ENCODE measurements at places on chromosomes 3 and 15. TPM values are rescaled to one million over a fixed set of nuclear protein-coding genes. Genes with fewer than 3 reads are reported as not detected.

Gene CCR9
- polyA plus RNA-seq, result not detected

Gene COL6A6
- 91.6 TPM for polyA plus RNA-seq

Gene CPEB1
- polyA plus RNA-seq, result 0.87 TPM

Gene CISH
- polyA plus RNA-seq, result 12.0 TPM

Gene EPHA6
- polyA plus RNA-seq, result 0.11 TPM

Gene EPHB3
- 33.9 TPM for polyA plus RNA-seq

Gene AEN
- polyA plus RNA-seq, result 4.9 TPM

Gene HMCES
- 21.8 TPM for polyA plus RNA-seq

- DNase-seq, result no peak
Measured at GRCh38 chr3:108209579-108209978, 12.6 kb downstream of the IFT57 start.

- DNase-seq, result no peak
Measured at GRCh38 chr3:30612437-30613132, 6.2 kb downstream of the TGFBR2 start.

DNA sequence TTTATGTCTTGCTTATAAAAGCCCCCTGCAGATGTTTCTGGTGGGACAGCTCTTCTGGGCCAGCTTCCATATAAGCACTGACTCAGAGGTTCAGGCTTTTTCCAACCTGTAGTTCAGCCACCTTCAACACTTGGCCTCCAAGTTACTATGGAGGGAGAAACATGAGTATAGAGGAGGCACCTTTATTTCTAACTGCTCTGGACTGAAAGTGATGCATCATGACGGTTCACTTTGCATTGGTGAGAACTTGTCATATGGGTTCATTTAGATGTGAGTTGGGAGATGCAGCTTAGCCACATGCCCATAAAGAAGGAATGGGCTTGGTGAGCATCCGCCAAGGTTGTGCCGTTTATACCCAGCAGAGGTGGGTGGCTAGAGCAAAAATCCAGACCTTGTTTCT lies 58.8 kb upstream of the CFAP161 start:
- DNase-seq, result no peak

DNA sequence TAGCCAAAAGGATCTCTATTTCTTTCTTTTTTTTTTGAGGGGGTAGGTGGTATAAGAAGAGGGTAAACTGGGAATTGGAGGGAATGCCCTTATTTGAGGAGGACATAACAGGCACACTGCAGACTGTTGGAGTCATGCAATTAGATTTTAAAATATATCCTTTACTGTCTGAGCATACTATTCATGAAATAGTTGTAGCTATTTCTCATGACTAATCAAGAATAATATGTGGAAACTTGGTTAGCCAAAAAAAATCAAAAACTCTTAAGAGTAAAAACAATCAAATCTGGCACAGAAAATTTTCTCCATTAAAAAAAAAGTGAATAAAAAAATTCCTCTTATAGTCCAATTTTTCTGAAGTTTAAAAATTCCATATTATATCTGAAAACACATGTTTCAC lies 174.9 kb downstream of the SCAPER start:
- DNase-seq, result no peak

- no peak for DNase-seq
Measured at GRCh38 chr15:74870436-74871215, 2.5 kb downstream of the SCAMP2 start.

GRCh38 chr15:27622371-27622770 lies 476.7 kb downstream of the OCA2 start:
- no peak for DNase-seq

DNA sequence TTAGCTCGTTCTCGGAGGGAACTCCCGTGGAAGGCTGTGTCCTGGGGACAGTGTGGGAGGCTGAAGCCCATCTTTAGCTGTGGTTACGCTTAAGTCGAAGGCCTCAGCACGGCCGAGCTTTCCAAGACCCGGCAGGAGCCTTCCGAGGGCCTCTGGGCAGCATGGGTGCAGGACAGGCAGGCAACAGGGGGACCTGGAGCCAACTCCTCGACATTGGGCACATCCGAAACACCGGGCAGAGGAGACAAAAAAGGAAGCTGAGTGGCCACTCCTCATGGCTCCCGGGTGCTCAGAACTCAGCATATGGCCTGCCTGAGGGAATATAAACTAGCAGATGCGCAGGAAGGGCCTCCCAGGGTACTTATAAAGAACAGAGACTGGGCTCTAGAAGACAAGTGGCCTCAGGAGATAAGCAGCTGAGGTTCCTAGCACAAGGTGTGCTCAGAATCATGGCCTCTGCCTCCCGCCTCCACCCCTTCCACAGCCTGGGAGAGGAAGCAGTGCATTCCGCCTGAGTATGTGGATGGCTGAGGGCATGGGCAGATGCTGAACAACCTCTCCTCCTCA lies 34.1 kb downstream of the ABTB1 start:
- DNase-seq, result no peak

DNA sequence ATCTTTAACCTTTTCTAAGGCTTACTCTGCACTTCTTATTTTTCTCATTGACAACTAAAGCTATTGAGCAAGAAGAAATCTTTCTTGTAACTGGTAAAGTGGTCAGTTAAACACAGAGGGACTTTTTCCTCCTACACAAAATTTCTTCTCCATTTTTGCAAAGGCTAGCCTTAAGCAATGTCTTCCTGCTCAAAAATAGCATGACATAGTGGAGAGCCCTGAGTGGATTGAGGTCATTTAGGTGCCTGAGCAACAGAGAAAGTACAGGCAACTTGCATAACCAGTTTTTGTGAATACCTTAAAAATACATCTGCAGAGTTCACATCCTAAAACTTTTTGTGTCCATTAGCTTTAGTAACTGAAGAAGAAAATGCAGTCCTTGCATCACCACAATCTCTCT lies 144.7 kb upstream of the TTC14 start:
- no peak for DNase-seq

DNA sequence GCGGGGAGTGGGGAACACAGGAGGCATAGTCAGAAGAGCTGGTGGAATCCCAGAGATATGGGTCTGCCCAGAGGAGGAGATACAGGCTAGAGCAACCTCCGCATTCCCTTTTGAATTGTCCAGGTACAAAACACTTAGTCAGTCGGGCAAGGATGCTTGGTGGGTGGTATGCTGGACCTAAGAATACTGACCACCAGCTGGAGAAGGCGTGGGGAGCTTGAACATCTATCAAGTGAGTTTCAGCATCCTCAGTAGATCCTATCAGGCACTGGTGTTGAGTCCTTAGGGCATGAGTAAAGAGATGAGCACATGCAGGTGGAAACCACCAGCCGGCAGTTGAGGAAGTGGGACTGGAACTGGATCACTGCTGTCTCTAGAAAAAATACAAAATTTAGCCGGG lies 14.7 kb upstream of the DIS3L start:
- no peak for DNase-seq

DNA sequence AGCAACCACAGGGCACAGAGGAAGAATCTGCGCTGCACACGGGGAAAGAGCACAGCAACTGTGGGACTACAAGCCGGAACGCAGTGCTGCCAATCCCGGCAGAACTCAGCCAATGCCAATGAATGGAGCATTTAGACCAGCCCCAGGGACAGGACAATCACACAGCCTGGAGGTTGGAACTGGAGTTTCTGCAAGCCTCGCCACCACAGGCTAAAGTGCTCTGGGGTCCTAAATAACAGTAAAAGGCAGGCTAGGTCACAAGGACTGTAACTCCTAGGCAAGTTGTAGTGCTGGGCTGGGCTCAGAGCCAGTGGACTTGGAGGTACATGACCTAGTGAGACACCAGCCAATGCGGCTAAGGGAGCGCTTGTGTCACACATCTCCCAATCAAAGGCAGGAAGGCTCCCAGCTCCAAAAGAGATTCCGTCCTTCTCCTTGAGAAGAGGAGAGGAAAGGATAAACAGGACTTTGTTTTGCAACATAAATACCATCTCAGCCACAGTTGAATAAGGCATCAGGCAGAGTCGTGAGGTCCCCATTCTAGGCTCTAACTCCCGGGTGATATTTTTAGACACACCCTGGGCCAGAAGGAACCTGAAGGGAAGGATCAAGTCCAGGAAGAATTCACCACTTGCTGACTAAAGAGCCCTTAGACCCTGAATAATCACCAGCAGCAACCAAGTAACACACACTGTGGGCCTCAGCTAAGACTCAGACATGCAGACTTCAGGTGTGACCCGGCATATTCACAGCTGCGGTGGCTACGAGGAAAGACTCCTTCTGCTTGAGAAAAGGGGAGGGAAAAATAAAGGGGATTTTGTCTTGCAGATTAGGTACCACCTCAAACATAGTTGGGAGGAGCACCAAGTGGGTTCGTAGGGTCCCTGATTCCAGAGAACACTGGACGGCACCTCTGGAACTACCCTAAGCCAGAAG lies 85.5 kb upstream of the XXYLT1 start:
- DNase-seq, result no peak

DNA sequence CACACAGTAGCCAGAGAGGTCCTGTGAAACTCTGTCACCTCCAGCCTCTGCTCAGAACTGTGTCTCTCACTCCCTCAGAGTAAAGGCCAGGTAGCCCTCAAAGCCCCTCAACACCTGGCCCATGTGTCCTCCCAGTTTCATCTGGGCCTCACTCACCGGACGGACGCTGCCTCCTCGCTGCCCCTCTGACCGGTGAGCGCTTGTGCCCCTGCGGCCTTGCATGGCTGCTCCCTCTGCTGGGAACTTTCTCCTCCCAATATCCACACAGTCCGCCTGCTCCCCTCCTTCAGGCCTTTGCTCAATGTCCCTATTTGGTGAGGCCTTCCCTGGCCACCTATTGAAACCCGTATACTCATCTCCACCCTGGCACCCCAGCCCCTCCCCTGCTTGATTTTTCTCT lies 36.8 kb upstream of the TRH start:
- no peak for DNase-seq

GRCh38 chr3:149245738-149246451 lies 24.3 kb upstream of the CP start:
- no peak for DNase-seq

DNA sequence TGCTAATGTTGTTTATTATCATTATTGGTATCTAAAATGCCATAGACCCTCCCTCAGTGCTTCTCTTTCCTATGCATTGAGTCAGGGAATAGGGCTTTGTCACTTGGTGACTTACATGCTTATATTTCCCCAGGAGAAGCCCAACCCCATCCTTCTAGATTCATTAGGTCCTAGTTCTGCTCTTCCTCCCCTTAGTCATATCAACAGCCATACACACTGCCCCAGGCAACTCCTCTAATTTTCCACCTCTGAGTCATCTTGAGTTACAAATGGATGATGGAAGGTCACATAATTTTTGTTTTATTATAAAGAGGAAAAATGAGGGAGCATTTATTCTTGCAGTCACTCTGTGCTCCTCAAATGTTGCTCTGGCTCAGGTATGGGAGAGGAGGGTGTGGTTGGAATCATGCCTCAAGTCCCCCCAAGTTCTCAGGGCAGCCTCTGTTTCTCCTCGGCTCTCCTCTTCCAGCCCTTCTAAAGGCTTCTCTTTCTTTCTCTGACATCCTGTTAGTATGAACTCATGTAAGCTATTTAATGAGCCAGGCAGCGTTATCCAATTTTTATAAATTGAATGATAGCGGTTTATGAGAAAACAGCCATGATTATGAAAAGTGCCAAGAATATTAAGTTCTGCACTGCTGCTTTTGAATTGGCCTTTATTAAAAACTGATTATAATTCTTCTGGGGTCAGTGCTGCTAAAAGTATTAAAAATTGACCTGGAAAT lies 45.6 kb upstream of the FSTL1 start:
- DNase-seq, result no peak

DNA sequence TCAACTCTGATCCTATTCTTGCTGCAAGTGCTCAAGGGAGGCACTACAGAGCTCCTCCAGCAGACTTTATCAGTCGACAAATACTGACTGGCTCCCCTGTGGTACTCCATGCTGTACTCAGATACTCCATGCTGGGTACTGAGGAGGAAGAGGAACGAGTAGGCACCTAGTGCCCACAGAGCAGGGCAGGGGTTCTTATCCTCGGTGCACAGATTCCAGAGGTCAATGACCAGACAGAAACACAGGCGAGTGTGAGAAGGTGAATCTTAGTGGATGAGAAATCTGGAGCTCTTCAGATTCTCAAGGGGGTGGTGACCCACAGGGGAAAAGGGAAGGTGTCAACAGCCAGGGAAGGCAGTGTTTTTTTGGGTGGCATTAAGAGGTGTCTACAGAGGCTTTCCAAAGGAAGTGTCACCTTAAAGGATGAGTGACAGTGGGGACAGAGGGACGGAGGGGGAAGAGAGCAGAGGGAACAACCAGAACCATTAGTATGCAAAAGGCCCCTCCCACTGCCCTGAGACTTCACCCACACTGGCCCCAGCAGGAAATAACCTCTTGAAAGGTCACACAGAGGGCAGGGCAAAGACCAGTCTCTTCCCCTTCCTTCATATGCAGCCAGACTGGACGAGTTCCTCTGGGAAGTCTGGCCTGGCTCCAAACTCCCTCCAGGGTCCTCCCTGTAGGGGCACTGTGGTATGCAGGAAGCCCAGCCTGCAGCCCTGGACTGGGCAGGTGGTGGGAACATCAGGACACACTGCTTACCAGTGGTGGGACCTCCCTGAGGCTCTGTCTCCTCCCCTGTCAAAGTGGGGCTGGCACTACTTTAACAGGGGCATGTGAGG lies 27.5 kb downstream of the CCDC12 start:
- no peak for DNase-seq

GRCh38 chr3:31858439-31858838 lies 122.6 kb downstream of the OSBPL10 start:
- no peak for DNase-seq

DNA sequence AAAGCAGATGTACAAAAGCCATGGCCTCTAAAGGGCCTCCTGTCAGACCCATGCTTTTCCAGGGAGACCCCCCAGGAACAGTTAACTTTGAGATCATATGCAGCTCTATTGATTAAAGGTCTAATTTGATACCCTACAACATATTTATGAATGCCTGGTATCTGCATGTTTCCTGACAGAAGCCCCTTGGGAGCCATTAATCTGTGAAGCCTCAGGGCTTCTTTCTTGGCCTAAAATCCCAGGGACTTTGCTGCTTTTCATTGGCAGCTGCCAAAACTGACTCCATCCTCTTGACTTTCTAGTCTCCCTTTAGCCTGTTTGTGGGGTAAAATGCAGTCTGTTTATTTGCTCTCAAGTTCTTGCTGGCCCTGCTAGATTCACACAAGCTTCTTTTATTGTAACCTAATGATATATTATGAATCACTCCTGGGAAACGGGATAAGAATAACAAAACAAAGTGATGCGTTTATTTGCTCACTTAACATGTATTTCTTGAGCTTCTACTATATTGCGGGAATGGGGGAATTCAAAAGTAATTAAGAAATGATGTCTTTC lies 257.0 kb downstream of the LSAMP start:
- DNase-seq, result no peak

- DNase-seq, result no peak
Measured at GRCh38 chr3:70989174-70989573, 594.4 kb downstream of the FOXP1 start.

DNA sequence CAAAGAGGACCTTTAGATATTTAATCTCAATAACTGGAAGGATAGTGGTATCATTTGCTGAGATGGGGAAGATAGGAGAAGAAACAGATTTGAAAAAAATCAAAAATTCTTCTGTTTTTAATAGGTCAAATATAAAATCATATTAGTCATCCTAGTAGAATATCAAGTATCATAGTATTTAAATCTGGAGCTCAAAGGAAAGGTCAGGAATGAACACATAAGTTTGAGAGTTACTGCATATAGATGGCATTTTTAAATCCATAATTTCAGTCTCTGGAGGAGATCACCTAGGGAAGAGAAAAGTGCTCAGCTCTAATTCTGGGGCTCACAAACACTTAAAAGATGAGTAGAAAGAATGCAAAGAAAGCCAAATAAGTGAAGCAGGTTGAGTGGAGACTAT lies 24.9 kb upstream of the CFAP20DC start:
- no peak for DNase-seq

- no peak for DNase-seq
Measured at GRCh38 chr3:72092778-72093177, 307.8 kb upstream of the PROK2 start.

- DNase-seq, result no peak
Measured at GRCh38 chr3:64316971-64317370, 91.7 kb upstream of the PRICKLE2 start.

GRCh38 chr15:31403606-31404005 lies 77.0 kb downstream of the KLF13 start:
- no peak for DNase-seq

Data from forelimb muscle (tissue), 1 donor.